ENCODE measurements at places on chromosomes 6 and 20.

GRCh38 chr20:18672834-18673233 lies 85.0 kb downstream of the DTD1 start:
- no peak for DNase-seq

DNA sequence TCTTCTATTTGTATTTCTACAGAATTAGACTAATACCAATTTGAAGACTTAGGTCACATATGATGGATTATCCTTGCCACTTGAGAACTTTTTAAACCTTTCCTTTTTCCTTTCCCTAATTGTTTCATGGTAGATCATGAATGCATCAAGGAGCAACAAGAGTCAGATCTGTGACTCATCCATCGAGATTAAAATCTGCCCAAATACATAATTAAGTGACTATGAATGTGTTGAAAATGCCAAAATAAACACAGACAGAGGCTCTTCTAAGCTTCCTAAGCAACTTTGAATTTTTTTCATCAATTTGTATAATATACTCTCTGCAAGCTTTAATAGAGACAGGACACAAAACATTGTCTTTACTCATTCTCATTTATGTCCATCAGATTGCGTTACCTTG lies 23.5 kb upstream of the HTR1E start:
- DNase-seq, result no peak

DNA sequence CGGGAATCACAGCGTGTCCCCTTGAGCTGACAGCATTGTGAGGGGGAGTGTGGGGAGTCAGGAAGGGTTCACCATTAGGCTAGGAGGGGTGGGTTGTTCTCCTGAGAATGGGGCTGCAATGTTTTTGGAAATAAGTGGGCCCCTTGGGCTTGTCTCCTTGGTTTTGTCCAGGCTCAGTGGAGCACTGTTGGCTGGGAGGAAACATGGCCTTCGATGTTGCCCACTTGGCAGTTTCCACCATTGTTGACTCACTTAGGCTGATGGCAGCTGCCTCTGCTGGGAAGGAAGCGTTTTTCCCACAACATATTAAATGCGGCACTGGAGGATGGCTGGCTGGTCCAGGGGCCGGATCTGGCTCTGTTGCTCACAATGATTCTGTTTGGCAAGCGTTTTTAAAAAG lies 512.1 kb downstream of the QKI start:
- DNase-seq, result no peak

- no peak for DNase-seq
Measured at GRCh38 chr6:64717281-64717680, 989.7 kb downstream of the EYS start.

DNA sequence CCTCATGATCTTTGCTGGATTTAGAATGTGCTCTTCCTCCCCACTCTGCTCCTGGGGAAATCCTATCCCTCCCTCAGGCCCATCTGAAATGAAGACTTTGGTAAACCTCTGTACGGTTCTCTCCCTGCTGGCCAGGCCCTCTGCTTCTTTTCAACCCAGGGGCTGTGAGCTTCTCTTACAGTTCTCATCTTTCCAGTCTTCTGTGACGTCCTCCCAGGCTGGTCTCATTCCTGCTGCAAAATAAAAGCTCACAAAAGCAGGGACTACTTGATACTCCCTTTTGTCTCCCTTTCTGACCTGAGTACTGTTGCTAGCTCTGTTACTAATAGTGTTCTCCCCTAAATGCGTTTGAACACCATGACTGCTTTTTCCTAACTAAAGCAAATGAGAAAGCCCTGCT lies 46.3 kb downstream of the UNC5CL start:
- no peak for DNase-seq

DNA sequence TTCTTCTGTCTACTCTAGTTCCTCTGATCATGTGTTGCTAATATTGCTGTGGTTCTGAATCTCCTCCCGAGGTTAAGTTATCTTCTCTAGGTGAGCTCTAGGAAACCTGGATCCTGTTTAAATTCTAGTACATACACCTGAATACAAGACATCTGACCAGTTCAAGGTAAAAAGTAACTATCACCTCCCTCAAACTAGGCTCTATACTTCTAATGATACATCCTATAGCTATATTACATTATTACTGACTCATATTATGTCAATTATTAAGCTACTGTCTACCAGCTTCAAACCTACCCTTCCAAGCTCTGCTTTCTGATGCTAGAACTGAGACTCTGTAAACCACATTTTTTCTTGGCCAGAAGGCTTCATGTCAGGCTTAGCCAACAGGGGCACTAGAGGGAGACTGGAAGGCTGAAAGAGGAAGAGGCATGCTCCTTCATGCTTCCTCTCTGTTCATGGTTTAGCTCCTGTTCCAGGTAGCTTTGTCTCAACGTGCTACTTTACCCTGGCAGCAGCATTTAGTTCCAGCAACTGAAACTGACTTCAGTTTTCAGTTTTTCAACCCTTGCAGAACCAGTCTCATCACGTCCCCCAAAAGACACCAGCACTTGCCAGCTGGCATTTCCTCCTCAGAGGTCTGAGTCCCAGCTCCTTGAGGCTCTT lies 148.4 kb upstream of the TOP1 start:
- DNase-seq, result peak; percentile 71

GRCh38 chr6:44321210-44321609 lies 8.1 kb upstream of the AARS2 start:
- no peak for DNase-seq

DNA sequence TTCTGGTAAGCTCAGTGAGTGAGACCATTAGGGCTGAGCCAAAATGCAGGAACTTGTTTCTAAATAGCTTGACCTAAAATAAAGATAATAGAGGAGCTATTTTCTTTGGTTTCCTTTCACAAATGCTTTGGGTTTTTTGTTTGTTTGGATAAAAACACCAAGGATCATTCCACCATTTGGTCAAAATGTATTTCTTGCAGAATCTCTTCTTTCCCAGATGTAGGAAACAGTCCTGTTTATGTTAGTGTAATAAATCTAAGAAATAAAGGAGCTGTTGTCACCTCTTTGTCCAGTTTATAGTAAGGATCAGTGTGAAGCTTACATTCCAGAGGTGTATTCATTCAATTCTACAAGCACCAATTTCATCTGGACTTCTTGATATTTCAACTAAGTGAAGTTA lies 297.8 kb downstream of the GJA1 start:
- no peak for DNase-seq

- no peak for DNase-seq
Measured at GRCh38 chr6:33620158-33620855, 815 bp upstream of the ITPR3 start.

DNA sequence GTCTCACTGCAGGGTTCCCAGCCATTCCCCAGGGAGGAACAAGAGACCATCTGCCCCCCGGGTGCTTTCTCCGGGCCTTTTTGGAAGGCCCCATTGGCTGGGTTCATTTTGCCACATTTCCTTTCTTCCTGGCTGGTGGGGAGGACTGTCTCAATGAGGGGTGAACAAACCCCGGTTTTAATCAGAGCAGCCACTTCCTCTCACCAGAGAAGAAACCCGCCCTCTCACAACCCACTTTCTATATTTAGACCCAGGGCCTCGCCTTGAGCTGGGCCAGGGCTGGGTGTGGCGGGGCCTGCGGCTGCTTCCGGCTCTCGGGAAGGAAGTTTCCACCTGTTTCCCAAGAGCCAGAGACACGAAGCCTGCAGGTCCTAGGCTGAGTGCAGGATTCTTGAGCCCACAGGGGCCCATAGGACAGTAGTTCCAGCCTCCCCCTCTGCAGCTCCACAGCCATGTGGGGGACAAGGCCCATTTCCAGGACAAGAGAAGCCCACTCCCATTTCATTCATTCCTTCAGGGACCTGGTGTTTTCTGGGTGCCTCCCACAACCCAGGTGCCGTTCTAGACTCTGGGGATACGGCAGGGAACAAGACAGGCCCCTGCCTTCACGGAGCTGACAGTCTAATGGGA lies 41.8 kb downstream of the RBM38 start:
- peak; percentile 93 for DNase-seq

Data from Jurkat, Clone E6-1 (cell line).